ENCODE measurements at places on chromosomes 1 and 21. TPM values are rescaled to one million over a fixed set of nuclear protein-coding genes. Genes with fewer than 3 reads are reported as not detected.

DNA sequence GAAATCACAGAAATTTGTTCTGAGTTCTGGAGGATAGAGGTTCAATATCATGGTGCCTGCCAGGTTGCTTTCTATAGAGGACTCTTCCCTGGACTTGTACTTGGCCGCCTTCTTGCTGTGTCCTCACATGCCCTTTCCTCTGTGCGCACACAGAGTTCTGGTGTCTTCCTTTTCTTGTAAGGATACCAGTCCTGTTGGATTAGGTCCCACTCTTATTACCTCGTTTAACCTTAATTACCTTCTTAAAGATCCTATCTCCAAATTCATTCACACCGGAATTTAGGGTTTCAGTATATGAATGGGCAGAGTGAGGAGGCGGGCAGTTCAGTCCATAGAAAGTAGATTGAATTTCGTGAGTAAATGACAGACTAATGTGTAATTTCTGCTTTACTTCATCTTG is 413.9 kb downstream of the NCAM2 start:
- no peak for DNase-seq

DNA sequence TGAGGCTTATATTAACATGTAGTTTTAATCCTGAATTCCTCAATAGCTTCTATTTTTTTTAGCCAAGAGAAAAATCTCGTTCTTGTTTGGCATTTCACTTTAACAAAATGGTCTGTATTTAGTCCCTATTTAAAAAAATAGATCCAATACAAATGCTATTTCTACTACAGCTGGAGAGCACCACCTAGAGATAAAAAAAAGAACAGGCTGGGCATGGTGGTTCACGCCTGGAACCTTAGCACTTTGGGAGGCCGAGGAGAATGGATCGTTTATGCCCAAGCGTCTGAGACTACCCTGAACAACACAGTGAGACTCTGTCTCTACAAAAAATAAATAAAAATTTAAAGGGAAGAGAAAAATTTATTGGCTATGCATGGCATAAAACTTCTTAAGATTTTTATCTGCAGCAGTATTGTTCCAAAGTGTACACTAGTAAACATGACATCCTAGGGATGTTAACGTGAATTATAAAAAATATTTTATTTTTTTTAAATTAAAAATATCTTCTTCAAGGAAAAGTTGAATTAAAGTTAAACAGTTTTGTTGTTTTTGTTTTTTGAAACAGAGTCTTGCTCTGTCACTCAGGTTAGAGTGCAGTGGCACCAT is 4.4 kb downstream of the ST7L start:
- peak; percentile 51 for DNase-seq

GRCh38 chr1:34656731-34657130 is 98.1 kb upstream of the GJB5 start:
- DNase-seq: no peak

- no peak for DNase-seq
These were observed 4.4 kb downstream of the SUCO start for GRCh38 chr1:172537366-172537765.

GRCh38 chr1:39777306-39777705 is 6.2 kb upstream of the OXCT2 start:
- DNase-seq: no peak

DNA sequence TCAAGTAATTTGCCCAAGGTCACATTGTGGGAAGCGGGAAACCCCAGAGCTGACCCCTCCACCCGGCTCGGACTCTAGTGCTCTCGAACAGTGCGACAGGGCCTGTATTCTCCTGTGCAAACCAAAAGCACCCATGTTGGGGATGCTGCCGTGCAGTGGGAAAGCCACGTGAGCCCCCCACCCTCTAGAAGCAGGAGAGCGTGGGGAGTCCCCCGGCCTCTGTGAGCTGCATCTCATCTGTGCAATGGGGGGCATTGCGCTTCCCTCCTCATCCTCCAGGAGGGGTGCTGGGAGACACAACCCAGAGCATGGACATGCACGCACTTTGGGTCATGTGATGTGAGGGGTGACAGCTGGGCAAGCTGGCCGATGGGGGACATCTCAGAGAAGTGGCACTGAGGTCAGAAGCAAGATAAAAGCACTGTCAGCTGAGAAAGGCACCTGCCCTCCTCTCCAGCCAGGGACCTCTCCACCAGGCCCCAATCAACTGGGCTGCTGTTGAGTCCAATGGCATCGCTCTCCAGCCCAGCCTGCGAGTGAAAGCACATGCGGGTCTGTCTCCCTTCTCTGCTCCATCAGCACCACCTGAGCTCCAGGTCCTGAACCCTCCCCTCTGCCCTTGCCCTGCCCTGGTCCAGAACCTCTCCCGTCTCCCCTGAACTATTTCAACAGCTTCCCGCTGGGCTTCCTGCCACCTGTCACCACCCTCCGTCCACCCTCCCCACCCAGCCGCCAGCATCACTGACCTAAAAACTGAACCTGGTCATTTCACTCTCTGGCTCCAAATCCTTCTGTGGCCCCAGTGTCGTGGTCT is 76.4 kb upstream of the IFFO2 start:
- DNase-seq: no peak

DNA sequence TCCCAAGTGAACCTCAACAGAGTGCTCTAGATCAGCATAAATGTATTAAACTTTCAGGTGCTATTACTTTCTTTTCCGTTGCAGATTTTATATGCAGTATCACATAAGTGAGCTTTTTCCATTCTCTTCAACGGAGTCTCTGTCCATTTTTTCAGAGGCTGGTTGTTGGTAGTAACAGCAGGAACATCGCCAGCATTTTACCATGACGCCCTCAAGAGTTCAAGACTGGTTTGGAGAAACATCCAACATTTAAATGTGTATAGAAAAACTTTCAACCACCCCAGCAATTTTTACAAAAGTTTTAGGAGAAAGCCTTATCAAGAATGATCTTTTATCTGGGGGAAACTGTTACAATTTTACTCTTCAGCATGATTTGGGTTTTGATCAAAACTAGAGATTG is 117.0 kb downstream of the TGFB2 start:
- DNase-seq: peak; percentile 48

- no peak for DNase-seq
These were observed 31.7 kb downstream of the DMAP1 start for GRCh38 chr1:44244986-44245385.

- DNase-seq: peak; percentile 11
These were observed 11.8 kb downstream of the RTCA start for GRCh38 chr1:100277866-100278265.

- DNase-seq: peak; percentile 88
These were observed 32.3 kb upstream of the ETS2 start for GRCh38 chr21:38773099-38774061.

DNA sequence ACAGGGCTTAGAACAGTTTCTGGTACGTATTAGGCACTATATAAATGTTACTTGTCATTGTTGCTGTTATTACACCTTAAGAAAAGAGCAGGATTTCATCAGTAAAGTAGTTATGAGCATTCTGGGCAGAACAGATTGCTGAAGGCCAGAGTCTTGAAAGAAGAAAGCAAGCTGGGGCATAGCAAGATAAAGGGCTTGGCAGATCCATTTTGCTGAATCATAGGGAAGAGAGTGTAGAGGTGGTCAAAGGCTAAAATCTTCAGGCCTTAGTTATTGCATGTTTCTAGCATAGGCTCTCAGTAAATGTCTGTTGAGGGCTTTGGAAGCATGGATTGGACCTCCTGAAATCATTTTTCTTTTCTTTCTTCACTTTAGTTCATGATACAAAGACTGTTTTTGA is 67.5 kb downstream of the PLA2G4A start:
- peak; percentile 4 for DNase-seq

DNA sequence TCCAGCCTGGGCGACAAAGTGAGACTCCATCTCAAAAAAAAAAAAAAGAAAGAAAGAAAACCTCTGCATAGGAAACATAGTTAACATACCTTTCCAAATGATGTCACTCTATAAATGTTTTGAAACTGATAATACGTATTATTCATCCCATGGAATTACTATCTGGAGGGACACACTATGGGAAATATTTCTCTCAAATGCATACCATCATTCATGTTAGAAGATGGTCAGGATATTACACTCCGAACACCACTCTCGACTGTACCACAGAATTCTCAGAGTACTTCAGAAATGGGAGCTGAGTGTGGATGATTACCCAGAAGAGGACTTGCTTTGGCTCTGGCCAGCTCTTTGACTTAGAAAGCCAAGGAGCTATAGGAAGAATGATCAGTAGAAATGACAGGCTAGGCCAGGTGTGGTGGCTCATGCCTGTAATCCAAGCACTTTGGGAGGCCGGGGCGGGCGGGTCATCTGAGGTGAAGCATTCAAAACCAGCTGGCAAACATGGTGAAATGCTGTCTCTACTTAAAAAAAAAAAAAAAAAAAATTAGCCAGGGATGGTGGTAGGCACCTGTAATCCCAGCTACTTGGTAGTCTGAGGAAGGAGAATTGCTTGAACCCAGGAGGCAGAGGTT is 5.2 kb upstream of the LIN28A start:
- no peak for DNase-seq

DNA sequence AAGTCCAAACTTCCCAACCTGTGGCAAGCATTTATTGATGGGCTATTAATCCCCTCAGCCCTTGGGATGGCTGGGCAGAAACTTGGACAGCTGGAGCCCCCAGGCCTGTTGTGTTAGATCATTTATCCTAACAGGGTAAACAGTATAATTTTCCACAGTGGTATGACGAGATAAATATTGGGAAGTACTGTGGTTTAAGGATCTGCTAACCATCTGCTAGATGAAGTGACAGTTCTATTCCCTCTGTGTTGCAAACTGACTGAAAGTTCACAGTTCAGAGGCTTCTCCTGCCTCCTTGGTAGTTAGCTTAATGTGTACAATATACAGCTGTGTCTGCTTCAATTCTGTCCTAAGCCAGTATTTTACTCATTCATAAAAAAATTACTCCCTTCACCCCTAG is 127.5 kb upstream of the CHODL start:
- no peak for DNase-seq

DNA sequence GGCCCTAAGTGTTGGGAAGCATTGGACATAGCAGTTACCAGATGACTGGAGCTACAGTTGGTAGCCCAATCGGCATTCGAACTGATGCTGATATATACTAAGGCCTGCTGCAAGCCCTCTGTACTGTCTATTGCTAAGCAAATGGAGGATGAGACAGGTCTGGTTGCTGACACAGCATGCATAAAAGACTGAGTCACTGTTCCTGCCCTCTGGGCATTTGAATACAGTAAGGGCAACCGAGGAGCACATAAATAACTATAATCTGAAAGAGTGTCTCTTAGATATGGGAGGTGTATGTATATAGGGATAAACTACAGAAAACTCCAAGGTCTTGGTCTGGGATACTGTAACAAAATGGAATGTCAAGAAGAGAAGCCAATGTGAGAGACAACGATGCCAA is 16.8 kb upstream of the MARK1 start:
- DNase-seq: peak; percentile 83

DNA sequence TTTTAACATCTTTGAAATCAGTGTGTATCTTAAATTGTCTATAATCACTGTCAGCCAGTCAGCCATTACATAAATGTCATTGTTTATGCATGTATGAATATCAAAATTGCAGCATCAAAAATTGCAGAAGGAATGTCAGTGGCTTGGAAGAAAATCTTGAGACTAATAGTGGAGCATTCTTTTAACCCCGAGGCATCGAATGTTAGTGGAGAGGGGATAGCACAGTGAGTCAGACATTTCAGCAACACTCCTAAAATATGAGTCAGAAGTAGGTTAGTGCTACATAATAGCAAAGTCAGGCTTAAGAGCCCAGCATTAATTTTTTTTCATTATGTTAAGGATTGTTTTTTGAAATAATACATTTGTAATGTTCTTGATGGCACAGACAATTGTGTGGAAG is 45.5 kb downstream of the SNRPE start:
- peak; percentile 88 for DNase-seq

DNA sequence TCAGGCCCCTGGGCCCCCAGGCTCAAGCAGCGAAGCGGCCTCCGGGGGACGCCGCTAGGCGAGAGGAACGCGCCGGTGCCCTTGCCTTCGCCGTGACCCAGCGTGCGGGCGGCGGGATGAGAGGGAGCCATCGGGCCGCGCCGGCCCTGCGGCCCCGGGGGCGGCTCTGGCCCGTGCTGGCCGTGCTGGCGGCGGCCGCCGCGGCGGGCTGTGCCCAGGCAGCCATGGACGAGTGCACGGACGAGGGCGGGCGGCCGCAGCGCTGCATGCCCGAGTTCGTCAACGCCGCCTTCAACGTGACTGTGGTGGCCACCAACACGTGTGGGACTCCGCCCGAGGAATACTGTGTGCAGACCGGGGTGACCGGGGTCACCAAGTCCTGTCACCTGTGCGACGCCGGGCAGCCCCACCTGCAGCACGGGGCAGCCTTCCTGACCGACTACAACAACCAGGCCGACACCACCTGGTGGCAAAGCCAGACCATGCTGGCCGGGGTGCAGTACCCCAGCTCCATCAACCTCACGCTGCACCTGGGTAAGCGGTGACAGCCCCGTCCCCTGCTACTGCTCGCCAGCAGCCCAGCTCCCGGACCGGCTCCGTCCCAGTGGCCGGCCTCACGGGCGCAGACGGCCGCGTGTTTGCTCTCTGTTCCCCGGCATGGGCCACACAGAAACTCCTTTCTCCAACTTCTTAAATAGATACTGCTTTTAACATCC is 539 bp downstream of the LAMC1 start:
- peak; percentile 42 for DNase-seq

DNA sequence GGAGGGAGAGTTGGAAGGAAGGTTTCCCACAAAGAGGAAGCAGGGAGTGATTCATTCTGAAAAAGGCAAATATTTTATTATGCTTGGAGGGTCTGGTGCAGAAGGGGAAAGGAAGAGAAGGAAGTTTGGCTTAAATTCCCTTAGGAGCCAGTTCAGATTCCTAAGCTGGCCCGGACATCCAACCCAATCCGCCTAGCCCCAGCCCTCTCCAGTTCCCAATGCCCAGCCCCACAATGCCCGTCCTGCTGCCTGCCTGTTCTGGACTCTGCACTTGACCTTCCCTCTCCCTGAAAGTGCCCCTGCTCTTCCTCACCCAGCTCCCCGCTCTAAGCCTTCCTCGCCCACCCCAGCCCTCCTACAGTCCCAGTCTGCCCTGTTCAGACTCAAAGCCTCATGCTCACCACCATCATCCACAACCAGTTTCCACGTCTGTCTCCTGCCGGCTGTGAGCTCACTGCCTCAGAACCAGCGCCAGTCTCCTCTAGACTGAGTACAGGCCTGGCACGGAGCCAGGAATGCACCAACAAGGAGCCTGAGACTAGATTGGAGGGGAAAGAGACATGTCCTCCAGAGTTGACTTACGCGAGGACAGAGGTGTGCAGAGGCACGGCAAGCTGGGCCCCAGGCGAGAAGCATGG is 18.9 kb downstream of the CAPN2 start:
- DNase-seq: peak; percentile 68

DNA sequence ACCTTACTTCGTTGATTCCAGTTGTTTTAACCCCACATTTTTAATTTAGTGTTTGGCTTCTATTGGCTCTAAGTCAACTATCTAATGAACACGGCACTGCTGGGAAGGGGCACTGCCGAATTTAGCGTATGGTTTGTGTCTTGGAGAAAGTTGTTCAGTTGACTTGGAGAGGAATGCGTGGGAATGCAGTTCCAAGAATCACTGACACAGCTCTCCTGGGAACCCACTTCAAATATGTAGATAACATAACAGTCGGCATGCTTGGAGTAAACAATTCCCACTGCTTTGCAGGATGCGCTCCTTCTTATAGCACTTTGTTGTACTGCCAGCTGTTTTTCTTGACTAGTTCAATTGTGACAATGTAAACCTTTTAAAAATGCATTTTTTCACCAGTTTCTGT is 104.3 kb downstream of the RYR2 start:
- no peak for DNase-seq

GRCh38 chr1:12585536-12585935 is 32.5 kb downstream of the DHRS3 start:
- DNase-seq: no peak

The SDF4 gene
- total RNA-seq: 74.4 TPM

The MEX3A gene
- total RNA-seq: 2.1 TPM

The SYNJ1 gene
- total RNA-seq: 7.1 TPM

The RHEX gene
- not detected for total RNA-seq

The CCDC185 gene
- not detected for total RNA-seq

The CFHR5 gene
- total RNA-seq: not detected

The BNIPL gene
- not detected for total RNA-seq

The TEDDM1 gene
- total RNA-seq: not detected
